Stimulated activated CD8-positive, alpha-beta memory T cell treated with anti-CD3 and anti-CD28 coated beads, Interleukin-2, amount 100 ng/mL, for 1 hour (primary cell): ENCODE measurements at places on chromosomes 1 and 21.

GRCh38 chr1:89460325-89460724 is 64.3 kb upstream of the LRRC8B start:
- DNase-seq = no peak

DNA sequence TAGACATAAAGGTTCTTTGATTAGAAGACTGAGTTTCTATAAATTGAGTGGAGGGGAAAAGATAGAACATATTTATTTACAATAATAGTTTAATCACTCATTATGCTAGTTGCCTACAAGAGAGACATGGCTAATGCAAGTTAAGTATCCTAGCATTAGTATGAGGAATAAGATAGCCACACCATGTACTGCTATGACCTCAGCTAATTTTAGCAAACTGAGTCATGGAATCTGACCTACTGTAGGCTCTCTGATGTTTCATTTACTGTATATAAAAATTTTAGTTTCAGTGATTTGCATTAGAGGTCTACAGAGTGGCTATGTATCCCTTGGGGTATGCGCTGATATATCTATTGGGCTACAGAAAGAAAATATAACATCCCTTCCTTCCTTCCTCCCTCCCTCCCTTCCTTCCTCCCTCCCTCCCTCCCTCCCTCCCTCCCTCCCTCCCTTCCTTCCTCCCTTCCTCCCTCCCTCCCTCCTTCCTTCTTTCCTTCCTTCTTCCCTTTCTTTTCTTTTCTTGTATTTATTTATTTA is 5.8 kb downstream of the AGL start:
- DNase-seq = no peak

- no peak for DNase-seq
These were observed 143.0 kb downstream of the RERE start for GRCh38 chr1:8674481-8674880.

DNA sequence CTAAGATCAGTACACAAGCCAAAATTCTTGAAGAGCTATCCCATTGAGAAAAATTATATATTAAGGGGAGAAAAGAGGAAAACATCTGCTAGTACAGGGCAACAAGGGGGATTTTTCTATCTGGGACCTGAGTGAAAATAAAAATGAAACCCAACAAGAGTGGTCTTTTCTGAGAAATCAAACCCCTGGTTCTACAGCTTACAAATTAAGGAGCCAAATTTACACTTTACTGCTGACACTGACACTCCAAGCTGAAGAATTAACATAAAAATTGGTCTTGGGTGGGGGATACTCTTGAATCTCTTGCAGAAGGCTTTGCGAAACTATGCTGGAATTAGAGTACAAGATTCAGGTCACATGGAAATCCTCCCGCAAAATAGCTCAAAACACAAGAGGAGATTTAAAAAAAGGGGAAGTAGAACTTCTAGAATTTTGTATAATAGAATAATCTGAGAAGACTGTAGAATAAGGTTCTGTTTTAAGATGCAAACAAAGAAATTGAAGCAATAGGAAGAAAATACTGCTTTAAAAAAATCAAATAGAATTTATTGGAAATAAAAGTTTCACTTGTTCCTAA is 32.1 kb upstream of the HSPA13 start:
- no peak for DNase-seq

DNA sequence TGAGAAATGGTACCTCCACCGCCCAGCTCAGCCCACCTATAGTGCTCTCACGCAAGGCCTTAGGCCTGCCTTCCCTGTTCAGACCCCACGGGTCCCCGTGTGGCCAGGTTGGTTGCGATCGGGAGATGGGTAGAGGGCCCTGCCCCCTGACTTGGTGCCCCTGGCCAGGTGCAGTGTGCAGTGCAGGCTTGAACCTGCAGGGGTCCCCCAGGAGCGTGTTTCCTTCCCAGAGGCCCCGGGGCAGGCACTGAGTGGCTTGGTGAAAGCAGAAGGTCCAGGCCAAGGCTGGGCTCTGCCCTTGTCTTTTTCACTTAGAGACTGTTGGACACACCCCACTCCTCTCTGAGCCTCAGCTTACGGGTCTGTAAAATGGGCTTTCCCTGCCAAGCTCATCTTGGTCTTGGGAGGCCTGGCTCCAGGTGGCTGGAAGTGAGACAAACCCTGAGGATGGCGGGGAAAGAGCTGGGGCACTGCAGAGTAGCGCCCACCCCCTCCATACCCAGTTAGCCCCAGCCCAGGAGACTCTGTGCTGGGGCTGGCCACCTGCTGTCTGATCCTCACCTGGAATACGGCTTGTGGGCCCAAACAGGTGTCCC is 9.3 kb upstream of the HES5 start:
- no peak for DNase-seq

DNA sequence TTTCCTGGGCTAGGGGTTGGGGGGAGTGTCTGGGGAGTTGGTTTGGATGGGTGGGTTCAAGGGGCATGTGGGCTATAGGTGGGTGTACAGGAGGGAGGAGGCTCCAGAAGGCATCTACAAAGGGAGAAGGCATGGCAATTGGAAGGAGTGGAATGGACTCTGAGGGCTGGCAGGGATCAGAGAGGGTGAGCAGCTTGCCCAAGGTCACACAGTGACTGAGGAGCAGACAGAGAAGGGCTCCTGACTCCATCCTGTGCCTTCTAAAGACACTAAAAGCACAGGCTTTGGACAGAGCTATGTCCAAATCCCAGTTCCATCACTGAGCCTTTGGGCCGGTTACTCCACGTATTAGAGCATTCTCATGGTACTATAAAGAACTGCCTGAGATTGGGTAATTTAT is 151.8 kb downstream of the PTPRU start:
- DNase-seq = no peak

DNA sequence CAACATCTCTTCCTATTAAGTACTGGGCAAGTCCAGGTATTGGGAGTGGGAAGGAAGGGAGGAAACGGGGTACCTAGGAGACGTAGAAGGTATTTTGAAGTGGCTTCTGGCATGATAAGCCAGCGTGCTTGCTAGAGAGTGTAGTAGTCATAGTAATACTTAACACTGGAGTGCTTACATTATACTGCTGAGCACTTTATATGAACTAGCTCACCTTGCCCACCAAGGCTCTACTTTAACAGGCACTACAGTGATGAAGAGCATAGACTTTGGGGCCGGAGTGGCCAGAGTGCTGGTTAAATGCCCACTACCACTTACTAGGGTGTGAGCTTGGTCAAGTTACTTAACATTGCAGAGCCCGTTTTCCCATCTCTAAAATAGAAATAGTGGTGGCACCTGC is 61.7 kb downstream of the ACP6 start:
- no peak for DNase-seq

DNA sequence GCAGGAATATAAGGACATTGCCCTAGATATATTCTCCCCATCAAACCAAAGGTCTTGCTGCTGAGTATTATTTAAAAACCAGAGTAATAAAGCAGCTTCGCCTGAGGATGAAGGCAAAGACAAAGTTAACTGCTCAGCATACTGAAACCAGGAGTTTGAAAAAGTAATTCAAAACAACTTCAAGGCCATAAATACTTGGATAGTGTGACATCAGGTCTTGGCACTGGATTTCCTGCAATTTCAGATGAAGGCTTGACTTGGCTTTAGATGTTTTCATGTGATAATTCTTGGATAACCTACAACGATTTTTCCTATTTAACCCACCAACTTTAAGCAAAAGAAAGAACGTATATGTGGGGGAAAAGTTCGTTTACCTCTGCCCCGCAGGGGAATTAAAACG is 10.6 kb downstream of the SOD1 start:
- DNase-seq = no peak

DNA sequence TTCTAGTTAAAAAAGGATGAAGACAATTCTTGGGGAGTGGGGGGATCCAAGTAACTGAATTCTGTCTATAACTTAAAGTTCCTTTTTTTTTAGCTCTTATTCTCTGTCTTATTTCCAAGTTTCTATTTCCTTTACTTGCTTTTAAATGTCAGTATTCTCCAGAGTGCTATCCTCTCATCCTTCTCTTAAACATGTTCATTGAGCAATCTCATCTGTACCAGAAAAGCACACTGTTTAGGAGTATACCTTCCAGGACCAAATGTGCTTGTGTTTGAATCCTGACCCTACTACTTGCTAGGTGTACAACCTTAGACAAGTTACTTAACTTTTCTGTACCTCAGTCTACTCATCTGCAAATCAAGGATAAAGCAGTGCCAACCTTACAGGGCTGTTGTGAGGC is 50.1 kb downstream of the AKT3 start:
- no peak for DNase-seq

DNA sequence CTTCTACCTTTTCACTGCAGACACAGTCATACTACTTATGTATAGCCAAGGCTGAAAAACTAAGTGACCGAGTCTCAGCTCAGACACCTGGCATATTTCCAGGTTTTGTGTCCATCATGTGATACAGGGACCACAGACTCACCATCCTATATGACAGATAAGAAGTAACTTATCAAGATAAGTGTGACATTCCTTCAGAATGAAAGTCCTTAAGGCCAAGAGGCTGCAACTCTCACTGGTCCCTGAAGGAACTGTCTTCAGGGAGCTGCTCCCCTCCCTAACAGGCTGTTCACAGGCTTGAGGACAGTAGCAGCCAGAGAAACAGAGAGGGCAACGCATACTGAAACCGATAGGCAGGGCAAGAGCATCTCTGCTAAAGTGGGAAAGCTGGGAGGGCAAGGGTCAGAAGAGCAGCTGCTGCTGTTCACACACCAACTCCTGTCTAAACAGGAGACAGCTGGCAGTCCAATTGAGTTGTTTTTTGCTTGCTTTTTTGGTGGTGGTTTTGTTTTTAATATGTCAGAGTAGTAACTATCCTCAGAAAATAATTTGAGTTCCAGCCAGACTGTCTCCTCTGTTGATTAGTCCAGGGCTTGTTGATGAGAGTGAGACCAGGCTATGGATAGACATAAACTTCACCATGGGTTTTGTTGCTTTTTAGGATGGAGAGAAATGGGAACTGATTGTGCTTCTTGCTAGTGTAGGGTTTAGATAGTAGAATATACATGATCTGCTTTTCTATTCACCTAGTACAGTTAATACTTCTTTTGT is 67.7 kb downstream of the MACF1 start:
- no peak for DNase-seq

GRCh38 chr1:181548497-181548896 is 65.2 kb downstream of the CACNA1E start:
- no peak for DNase-seq

DNA sequence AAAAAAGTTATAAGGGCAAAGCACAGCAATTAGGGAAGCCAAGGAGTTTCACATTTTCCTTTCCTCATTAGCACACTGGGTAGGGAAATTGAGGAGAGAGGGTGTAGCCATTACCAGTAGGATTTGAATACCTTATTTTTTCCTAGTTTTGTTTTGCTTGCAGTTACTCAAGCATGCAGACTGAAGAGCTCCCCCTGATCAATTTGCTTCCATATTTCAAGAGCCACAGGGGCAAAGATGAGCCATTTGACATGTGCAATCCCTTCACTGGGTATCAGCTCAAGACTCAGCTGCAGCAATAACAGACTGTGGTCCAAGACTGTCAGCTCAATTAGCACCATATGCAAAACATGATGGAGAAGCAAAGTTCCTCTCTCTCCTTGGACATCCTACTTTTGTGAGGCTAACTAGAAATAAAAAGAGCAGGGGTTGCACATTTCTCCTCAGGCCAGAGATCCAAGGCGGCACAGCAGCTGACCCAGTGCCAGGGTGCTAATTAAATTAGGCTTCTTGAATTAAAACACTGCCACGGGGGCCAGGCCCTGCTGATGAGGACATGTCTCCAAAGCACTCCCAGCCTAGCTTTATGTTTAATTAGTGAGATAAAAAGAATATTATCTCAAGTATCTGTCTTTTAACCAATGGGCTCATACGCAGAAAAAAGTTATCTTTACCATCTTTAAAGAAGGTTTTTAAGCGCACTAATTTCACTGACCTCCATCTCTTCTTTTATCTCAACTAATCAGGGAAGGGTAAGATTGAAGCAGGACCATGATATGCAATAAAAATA is 36.7 kb upstream of the LRRC53 start:
- no peak for DNase-seq

- no peak for DNase-seq
These were observed 76.5 kb downstream of the CD58 start for GRCh38 chr1:116494353-116494692.

DNA sequence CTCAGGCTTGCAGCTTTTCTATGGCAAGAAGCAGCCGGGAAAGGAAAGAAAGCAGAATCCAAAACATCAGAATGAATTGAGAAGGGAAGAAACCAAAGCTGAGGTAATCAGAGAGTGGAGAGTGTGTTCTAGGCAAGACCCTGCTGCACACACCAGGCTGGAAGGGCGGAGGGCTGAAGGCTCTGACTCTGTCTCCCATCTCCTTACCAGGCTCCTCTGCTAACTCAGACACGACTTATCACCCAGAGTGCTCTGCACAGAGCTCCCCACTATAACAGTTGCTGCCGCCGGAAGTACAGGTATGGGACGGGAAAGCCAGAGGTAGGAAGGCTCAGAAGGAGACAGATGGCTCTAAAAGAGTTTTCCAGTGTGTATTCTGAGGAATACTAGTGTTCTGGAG is 1.2 kb downstream of the SCNM1 start:
- DNase-seq = no peak

GRCh38 chr21:39564200-39564599 is 48.5 kb upstream of the B3GALT5 start:
- no peak for DNase-seq

GRCh38 chr1:94314222-94314858 is 77.0 kb upstream of the ARHGAP29 start:
- DNase-seq = no peak

DNA sequence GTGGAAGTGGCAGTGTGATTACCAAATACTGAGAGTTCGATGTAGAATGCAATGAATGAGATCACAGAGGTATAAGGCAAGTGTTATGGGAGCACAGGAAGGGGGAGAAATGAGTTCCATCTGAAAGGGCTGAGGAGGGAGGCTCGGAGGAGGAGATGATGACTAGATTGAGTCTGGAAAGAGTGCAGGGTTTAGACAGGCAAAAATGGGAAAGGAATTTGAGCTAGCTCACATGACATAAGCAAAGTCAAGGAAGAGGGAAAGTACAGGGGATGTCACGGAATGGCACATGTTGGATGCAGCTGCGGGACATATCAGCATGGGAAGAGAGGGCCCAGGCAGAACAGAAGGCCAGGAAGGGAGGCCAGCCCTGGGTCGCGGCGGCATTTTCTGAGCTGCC is 132.7 kb downstream of the RUNX1 start:
- no peak for DNase-seq

GRCh38 chr1:167713330-167714081 is 8.3 kb upstream of the MPZL1 start:
- no peak for DNase-seq

GRCh38 chr1:204359474-204360255 is at the start of gene PLEKHA6:
Gene PLEKHA6 (minus strand): TSS chr1:204359929. CDS start chr1:204273727, 86,202 bp downstream.
- no peak for DNase-seq

- no peak for DNase-seq
These were observed 4.1 kb downstream of the MYBPH start for GRCh38 chr1:203171341-203172183.
